ENCODE measurements at places on chromosomes 3 and 15.

DNA sequence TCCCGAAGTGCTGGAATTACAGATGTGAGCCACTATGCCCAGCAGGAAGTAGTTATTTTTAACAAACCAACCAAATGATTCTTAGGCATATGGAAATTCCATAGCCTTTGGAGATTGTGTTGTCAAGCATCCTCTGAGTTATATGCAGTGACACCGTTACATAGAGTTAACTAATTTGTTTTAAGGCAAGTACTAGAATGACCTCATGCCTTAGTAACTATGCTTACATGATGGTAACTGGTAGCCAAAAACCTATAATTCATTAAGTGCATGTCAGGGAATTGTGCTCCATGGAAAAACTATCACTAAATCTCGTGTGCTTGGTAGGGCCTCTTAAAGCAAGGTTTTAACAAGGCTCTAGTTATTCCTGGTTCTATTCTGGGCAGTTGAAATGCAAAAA is 392.8 kb downstream of the TUSC7 start:
- DNase-seq = no peak

GRCh38 chr15:31314380-31314779 is 12.3 kb upstream of the KLF13 start:
- DNase-seq = no peak

GRCh38 chr3:127706312-127706711 is 33.6 kb downstream of the ABTB1 start:
- no peak for DNase-seq

DNA sequence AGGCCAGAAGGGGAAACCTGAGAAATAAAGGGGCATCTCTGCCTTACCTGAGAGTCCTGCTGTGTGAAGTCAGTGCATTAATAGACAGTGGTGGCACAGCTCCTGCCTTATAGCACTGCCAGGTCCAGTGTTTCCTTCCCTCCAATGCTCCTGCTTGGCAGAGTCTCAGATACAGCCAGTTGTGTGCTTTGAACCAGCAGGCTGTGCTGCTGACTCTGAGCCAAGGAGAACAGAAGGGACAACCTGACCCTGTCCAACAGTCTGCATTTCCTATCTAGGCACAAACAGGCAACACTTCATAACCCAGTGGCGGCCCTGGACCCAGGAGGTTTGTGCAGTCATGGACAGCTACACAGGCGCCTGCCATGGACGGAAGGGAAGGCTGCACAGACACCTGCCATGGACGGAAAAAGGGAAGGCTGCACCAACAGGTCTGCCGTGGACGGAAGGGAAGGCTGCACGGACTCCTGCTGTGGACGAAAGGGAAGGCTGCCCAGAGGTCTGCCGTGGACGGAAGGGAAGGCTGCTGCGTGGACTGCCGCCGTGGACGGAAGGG is 33.9 kb upstream of the PLXNA1 start:
- DNase-seq = no peak

- DNase-seq = no peak
Measured at GRCh38 chr15:33160581-33161165, 33.8 kb downstream of the FMN1 start.

DNA sequence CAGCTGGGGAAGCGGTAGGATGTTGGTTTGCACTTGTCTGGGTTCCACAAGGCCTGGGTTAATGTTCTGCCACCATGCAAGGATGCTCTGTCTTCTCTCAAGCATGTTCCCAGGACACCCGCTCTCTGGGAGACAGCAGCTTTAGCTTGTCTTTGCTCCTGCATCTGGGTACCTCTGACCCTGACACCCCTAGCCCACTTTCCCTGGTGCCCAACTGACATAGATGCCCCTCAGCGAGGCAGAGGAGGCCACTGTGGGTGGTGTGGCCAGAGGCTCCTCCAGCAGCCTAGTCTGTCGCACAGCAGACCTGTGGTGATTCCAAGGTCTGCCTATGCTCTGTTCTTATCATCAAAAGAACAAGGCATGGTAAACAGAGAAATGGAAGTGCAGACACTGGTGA is 83.6 kb upstream of the ALDH1L1 start:
- no peak for DNase-seq

- no peak for DNase-seq
Measured at GRCh38 chr3:159165961-159166360, 364.1 kb downstream of the MFSD1 start.

- no peak for DNase-seq
Measured at GRCh38 chr15:68450192-68450591, 18.2 kb upstream of the ITGA11 start.

GRCh38 chr3:59567661-59568060 is 517.8 kb upstream of the CFAP20DC start:
- DNase-seq = no peak

DNA sequence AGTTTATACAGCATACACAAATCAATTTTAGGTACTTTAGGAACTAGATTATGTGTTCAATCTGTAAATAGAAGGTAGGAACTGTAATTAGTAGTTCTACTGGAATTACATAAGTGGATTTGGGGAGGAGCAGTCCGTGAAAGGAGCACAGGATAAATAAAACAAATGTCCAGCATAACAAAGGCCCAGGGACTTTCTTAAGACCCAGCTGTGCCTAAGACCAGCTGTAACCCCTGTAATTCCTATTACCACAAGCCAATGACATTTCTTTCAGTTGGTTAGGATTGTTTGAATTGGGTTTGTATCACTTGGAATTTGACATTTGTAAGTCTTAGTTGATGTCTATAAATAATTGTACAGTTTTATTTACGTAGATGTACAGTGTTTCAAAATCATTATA is 4.8 kb upstream of the ZBTB20 start:
- DNase-seq = no peak

DNA sequence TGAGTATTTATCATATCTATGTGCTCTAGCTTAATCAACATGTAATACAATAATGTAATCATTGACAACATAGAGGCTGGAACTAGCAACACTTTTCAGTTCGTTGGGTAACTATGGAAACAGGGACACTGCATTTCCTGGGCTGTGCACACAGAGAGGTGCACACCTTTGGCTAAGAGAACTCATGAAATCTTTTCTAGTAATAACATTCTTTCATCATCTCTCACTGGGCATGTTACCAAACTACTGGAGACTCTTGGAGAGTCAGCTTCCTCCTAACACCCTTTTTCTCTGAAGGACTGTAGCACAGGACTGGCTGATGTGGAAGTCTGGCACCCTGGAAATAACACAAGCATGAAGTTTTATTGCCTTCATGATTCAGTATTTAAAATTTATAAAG is 135.6 kb downstream of the KCNMB2 start:
- DNase-seq = peak; percentile 17

DNA sequence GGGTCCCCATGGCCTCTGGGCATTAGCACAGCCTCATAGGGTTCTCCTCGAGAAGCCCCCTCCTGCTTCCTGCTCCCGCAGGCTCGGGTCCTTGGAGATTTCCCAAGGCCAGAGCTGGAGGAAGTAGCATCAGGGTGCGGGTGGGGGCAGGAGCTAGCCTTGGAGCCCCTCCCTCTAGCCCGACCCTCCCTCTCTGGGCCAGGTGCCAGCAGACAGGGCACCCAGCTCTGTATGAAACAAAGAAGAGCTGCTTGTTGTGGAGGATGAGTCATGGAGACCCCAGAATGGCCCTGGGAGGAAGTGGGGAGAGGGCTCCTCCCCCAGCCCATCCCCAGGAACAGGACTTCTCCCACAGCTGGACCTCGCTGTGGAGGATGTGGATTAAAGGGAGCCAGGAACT is 29.2 kb downstream of the EPHB3 start:
- no peak for DNase-seq

DNA sequence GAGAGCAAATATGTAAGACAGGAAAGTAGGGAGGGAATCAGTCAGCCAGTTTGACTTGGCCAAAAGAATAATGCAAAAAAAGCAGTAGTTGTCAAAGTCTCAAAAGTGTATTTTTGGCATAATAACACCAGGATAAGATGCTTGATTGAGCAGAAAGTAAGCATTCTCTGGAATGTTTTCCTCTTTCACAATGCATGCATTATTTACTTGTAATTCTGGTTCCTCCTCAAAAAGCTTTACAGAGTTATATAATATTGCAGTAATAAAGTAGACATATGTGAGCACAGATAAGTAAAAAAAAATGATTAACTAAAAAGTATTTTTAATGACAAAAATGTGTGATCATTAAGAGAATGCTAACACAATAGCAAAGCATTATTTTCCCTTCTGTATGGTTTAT is 285.9 kb upstream of the BCHE start:
- no peak for DNase-seq

GRCh38 chr15:99504823-99505551 is 60.8 kb upstream of the MEF2A start:
- DNase-seq = no peak

DNA sequence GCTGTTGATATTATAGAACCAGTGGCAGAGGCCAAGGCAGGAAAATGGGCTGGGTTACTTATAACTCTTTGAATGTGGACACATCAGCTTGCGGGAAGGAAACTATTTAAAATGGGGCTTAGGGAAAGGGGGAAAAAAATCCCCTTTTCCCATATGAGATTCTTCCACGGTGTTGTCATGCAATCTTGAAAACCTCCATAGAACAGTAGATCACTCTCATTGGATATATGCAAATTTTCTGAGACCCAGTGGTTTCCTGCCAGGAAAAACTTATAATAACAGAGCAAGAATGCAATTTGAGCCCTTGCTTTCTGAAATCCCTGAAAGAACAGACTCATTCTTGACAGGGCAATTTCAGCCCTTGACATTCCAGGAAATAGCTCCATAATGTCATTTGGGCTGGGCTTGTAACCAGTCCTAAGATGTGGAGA is 31.1 kb downstream of the TMEM212 start:
- peak; percentile 87 for DNase-seq

- DNase-seq = no peak
Measured at GRCh38 chr3:71484047-71484446, 99.5 kb downstream of the FOXP1 start.

DNA sequence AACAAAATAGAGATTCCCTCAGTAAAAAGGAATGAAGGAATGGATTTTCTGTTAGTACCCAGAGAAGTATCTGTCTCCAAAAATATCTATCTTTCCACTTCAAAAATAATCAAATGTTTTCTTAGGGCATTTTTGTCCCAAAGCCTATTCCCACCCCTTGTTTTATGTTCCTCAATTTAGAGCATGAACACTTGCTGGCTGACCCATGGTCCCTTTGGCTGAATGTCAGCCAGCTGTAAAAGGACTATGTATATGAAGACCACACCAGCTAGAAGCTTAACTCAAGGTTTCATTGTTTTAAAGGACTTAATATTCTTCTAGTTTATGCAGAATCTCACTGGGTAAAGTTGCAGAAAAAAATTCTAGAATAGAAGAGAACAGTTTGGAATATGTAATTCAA is 931.2 kb downstream of the MCTP2 start:
- DNase-seq = no peak

DNA sequence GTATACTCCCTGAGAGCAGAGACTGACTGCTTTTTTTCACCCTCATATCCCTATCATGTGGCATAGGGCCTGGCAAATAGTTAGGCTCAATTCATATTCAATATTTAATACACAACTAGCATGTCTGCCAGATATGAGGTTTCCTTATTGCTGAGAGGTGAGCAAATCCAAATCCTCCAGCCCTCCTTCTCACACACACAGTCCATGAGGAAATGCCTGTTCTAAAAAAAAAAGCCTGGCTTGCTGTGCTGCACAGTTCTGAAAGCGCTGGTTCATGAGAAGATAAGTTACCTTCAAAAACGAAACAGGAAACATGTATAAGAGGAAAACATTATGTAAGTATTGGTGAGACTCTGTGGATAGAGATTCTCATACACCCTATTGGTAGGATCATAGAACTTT is 15.5 kb upstream of the ACAP2 start:
- DNase-seq = no peak

DNA sequence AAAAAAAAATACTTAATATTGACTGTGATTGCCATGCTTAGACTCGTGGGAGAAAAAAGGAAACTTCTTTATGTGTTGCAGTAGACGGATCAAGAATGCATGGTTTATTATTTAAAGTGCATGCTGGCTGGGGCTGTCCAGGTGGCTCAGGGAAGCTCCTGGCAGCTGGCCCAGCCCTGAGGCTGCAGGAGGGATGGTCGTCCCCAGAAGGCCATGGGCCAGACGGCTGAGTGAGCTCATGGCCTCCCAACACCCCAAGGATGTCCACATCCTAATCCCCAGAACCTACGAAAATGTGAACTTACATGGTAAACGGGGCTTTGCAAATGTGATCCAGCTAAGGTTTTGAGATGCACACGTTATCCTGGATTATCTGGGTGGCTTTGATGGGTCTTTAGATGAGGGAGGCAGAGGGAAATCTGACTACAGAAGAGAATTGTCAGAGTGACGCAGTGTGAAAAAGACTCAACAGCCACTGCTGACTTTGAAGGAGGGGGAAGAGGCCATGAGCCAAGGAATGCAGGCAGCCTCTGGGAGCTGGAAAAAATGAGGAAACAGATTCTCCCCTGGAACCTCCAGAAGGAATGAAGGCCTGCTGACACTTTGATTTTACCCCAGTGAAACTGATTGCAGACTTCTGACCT is 29.8 kb downstream of the ADAMTS17 start:
- no peak for DNase-seq

GRCh38 chr3:100083209-100083608 is 31.1 kb downstream of the FILIP1L start:
- no peak for DNase-seq

DNA sequence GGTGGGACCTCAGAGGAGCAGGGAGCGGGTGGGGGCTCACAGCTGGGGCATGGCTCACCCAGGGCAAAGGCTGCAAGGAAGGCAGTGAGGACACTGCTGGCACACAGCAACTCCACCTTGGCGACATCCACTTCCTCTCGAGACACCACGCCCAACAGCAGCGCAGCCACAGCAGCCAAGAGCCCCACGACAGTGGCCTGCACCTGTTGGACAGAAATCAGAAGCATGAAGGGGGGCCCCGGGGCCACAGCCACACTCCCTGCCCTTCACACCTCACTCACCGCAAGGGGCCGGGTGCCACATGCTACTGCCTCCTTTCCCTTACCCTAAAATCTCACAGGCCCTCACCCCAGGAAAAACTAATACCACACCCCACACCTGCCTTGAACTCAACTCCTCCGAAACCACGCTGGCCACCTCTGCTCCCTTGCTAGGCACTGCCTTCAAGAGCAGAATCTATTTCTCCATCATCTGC is 57.3 kb downstream of the ROPN1B start:
- DNase-seq = no peak

DNA sequence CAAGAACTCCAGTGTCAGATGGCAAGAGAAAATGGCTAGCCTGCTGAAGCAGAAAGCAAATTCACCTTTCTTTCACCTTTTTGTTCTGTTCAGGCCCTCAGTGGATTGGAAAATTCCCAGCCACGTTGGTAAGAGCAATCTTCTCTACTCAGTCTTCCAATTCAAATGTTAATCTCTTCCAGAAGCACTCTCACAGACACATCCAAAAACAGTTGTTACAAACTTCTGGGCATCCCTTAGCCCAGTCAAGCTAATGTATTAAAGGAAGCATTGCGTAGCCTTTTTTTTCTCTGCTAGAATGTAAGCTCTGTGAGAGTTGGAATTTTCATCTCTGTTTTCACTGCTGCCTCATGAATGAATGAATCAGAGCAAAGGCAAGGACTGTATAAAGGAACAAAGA is 109.2 kb upstream of the ROBO2 start:
- no peak for DNase-seq

GRCh38 chr15:48177766-48178647 is at the start of gene MYEF2:
MYEF2 (minus strand) TSS chr15:48178295; CDS start chr15:48178237, 58 bp downstream.
- peak; percentile 21 for DNase-seq
